ENCODE measurements at places on chromosomes 1 and 21.

GRCh38 chr1:109807822-109808680 lies 44.3 kb upstream of the EPS8L3 start:
- DNase-seq: no peak

- peak; percentile 67 for DNase-seq
Measured at GRCh38 chr1:201506557-201507359, at the start of gene CSRP1. TSS of gene CSRP1 (minus strand) at chr1:201507123. CDS start at chr1:201496303, 10,820 bp downstream.

DNA sequence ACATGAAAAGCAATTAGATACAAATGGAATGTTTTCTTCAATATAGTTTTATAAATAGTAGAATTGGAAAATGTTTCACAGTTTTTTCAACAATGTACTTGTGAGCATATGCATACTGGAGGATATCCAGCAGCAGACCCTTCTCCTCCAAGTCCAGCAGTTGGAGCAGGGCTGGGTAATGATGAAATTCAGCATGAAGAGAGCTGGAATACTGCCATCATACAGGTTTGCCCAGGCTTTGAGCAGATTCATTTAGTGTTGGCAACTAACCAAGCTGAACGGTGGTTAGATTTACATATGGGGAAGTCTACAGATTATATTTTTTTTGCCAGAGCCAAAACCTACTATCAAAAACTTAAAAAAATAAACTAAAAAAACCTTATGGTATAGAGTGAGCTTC lies 38.3 kb downstream of the WDR3 start:
- no peak for DNase-seq

DNA sequence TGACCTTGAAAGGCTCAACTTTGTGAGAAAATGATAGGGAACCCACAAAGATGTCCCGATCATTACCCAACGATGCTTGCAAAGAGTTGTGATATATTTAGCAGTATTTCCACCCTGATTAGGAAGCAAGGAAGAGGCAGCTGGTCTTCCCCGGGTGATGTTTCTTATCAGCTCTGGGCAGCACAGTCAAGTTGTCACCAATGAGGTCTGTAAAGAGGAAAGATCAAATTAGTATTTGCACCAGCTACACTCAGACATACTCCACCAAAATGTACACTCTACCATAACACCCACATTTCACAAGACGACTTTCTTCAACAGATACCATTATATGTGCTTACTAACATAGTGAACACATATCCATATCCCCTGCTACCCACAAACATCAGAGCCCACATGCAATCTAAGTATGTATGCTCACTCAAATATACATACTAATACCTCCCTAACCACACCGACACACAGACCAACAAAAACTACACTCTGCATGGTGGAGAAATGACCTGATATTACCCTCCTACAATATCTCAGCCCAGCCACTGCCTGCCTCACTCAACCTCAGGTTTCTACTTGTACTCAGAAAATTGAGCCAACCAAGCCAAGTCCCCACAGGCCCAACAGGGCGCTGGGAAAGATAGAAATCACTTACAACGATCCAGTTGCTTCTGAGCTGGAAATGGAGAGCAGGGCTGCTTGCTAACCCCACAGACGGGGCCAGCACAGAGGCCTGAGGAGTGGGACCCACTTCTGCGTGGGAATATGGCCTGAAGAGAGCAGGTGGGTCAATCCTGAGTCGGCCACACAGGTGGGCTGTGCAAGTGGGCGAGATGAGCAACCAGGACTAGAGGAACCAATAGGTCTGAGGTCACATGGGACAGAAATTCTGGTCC lies 4.6 kb upstream of the BTG2 start:
- DNase-seq: no peak

DNA sequence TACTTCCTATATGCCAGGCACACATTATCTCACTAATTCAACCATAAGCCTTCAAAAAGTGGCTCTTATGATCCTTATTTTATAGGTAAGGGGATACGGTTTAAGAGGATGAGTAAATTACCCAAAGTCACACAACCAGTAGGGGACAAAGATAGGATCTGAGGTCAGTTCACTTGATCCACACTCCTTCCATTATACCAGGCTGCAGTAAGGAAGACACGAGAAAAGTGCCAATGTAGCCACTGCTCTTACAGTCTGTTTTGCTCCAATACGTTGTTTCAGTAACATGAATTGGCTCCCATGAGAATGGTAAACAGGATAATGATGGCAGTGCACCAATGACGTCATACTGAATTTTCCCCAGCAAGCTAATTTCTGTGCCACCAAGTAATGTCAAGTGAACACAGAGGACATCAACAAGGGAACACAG lies 15.4 kb upstream of the GUCA2A start:
- DNase-seq: no peak

Measured in stimulated activated CD8-positive, alpha-beta memory T cell treated with anti-CD3 and anti-CD28 coated beads, Interleukin-12 subunit alpha, Interleukin-12 subunit beta, amount 100 ng/mL, for 1 hour (primary cell).